ENCODE measurements at places on chromosomes 4 and X. TPM values are rescaled to one million over a fixed set of nuclear protein-coding genes. Genes with fewer than 3 reads are reported as not detected.

DNA sequence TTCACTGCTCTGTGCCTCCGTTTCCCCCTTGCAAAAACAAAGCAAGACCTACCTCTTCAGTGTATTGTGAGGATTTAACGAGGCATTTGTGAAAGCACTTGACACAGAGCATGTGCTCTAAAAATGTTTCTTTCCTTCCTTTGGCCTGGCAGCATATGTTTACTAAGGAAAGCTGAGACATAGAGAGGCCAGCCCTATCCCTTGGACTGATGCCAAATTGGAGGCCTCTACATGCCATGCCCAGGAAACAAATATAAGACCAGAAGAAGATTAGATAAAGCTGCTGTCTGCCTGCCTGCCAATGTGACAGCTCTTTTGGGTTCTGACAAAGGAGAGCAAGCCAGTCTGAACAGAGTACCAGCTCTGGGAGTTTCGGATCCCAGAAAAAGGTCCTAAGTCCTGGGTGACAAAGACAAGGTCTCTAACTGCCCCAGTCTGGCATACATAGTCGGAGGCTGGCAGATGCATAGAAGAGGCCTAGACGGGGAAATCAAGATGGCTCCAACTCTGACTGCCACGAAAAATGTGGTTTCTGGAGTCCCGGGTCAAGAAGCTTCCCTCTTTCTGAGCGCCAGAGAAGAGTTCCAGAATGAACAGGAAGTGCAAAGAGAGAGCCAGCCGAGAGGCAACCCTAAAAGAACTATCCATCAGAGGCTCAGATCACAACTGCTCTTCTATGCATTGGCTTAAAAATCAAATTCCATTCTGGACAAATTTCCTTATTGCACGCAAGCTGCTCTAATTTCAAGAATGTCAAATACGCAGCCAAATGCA lies 25.8 kb downstream of the OTUD6A start:
- ATAC-seq: no peak

Gene PABPC1L2A
- 1.6 TPM for total RNA-seq

- peak; percentile 65 for ATAC-seq
Measured at GRCh38 chr4:39698424-39699009, 581 bp downstream of the UBE2K start.

Gene SNCA
- total RNA-seq: 71.9 TPM

GRCh38 chrX:42933187-42933586 lies 155.2 kb upstream of the PPP1R2C start:
- ATAC-seq: no peak

DNA sequence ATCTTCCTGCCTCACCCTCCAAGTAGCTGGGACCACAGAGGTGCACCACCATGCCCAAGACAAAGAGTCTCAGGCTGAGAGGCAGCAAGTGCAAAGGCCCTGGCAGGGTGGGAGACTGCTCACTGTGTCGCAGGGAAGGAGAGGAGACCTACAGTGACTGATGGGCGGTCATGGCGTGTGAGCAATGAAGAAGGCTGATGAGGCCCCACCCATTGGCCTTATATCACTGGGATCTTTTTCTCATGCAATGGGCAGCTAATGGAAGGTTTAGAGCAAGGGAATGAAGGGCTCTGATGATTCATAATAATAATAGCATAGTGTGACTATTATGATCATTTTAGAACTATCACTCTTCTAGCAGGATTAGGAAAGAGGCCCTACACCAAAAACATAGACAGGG lies 20.9 kb downstream of the FAM9C start:
- peak; percentile 33 for ATAC-seq

DNA sequence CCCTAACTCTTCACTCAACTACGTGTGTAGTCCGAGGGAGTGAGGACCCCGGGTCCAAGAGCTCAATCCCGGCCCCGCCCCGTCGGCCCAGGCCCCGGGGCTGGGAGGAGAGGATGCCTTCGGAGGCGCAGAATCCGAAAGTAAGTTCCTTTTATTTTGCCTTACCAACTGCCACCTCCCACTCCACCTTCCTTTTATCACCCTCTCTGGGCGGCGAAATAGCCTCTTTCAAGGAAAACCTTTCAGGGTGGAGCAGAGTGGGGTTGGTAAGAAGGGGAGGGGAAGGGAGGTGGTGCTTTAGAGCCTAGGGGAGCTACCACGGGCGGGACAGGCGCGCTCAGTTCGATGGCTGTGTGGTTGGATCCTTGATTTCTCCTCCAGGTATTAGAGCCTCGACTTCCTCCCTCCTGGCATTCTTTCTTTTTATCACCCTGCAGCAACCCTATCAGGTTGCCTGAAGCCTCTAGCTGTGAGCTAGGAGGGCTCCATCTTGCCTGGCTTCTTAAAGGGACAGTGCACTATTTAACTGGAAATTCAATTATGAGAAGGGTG lies 191.2 kb downstream of the RRAGB start:
- peak; percentile 77 for ATAC-seq

Gene CCDC120
- total RNA-seq: 3.1 TPM

Gene NUDT9
- total RNA-seq: 13.6 TPM

DNA sequence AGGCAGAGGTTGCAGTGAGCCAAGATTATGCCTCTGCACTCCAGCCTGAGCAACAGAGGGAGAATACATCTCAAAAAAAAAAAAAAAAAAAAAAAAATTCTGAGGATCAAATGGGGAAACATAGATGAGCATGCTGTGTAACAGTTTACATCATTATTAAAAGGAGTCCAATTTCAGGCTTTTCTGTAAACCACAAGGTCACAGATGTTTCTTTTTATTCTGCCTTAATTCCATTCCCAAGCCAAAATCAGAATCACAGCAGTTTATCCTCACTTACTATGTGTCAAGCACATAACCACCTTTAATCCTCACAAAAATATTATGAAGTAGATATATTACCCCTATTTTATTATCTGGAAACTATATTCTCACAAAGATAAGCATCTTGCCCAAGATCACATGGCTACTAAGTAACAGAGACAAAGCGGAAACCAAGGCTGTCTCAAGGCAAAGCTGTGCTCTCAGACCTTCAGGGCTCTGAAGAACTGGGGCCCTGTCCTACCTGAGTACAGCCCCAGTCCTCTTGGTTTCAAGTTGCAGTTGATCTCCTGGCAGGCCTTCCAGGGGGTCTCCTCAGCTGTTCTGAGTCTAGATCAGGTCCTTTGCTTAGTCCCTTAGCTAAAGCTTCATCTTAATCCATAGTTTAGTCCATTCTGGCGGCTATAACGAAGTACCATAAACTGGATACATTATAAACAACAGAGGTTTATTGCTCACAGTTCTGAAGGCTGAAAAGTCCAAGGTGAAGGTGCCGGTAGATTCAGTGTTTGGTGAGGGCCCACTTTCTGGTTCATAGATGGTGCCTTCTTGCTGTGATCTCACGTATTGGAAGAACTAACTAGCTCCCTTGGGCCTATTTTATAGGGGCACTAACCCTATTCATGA lies 141.3 kb downstream of the PALLD start:
- ATAC-seq: no peak
